A549 treated with CORT108297 at 1 μM for 4 hours (cell line): ENCODE measurements at places on chromosomes 7 and 10. TPM values are rescaled to one million over a fixed set of nuclear protein-coding genes. Genes with fewer than 3 reads are reported as not detected.

The SLC26A4 gene
- 0.02 to 0.13 TPM (median 0.05 TPM) in 5 replicates for total RNA-seq

The ST8SIA6 gene
- total RNA-seq, result 0.03 to 0.08 TPM (median 0.04 TPM) in 3 of 5 replicates, not detected in the others

The FAM13C gene
- total RNA-seq, result 0.06 to 0.23 TPM (median 0.09 TPM) in 5 replicates

The NKX2-3 gene
- 0.06 to 0.11 TPM in 2 of 5 replicates, not detected in the others for total RNA-seq

The LEP gene
- total RNA-seq, result not detected in 5 replicates

The SPAM1 gene
- not detected in 5 replicates for total RNA-seq
